Putamen (tissue), 1 donor: ENCODE measurements at places on chromosomes 6 and 20.

DNA sequence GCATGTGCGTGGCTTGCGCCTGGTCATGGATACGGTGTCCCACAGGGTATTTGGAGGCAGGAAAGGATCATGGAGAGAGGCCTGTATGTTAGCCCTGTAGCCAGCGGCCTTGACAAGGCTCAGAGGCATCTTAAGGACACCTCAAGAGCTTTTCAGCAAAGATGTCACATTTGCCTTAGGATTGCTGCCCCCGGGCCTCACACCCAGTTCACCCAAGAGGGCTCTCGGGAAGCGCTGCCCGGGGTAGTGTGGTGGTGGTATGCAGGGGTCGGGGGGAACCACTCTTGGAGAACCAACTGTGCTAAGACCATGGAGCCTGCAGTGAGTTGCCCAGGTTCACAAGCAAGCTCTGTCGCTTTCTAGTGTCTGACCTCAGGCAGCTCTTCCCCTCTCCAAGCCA is 36.9 kb upstream of the VSTM2L start:
- no peak for DNase-seq

DNA sequence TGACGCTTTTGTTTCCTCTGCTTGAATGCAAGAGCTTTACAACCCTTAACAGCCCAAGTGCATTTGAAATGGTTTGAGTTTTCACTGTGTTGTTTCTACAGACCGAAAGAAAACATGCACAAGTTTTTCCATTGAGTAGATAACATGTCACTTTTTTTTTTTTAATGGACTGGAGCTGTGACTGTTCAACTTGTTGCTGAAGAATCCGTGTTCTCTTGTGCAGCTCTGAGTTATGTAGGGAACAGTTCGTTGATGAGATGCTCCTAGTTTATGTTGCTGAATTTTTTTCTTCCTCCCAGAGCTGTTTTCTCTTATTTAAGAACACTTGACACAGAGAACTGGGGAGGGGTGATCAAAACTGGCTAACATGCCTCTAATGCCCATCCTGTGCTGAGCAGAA is 89.3 kb downstream of the DTD1 start:
- no peak for DNase-seq

DNA sequence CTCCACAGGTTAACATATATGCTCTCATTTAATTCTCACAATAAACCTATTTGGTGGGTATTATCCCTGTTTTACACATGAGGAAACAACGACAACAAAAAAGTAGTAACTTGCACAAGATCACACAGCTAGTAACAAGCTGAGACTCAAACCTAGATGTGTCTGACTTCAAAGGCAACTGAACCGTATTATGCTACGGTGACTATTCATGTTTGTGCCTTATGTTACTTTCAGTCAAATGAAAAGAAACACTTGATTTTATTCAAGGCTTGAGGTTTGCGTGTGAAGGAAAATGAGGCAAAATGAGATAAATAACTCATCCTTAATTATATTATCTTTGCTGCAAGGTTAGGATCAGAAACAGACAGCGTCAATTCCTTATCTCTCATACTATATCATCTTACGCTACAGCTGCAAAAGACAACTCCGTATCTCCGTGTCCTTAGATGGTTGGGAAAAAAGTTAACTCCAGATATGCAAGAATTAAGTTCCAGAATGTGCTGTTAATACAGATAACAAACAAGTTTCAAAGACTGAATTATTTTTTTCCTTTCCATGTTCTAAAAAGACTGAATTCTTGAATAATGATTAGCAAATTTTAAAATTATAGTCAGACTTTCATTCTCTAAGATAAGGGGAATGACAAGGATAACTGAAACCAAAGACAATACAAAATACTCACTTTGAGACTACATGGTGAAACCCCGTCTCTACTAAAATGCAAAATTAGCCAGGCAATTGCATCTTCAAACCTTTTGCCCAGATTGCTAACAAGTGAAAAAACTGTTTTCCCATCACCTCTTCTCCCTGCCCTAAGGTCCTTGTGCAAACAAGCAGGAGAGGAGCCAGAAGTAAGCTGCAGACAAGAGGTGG is 27.8 kb downstream of the STAU1 start:
- DNase-seq, result no peak

DNA sequence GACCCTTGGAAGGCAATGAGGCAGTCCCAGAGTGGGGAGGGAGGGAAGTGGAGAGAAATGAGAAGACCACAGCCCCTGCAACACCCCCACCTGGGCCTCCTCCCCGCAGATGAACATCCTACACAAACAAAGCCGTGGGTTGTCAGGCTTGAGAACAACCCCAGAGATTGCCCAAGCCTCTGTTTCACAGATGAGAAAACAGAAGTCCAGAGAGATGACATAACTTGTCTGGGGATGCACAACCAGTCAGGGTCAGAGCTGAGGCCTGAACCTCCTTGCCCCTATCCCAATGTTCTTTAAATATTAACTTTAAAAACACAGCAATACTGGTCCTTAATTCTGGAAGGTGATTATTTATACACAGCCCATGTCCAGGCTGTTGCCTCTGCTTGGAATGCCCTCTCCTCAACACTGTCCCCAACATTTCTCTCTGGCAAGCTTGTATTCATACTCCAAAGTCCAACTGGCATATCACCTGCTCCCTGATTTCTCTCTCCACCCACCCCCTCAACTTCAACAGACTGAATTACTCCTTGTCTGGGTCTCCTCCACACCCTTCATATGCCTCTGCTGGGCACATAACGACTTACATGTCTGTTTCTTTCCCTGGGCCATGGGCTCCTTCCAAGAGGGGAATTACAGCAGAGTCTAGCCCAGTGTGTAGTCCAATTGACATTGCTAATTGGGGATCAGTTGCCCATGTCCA is 135.5 kb upstream of the LRFN2 start:
- no peak for DNase-seq
